ENCODE measurements at places on chromosomes 5 and 9.

DNA sequence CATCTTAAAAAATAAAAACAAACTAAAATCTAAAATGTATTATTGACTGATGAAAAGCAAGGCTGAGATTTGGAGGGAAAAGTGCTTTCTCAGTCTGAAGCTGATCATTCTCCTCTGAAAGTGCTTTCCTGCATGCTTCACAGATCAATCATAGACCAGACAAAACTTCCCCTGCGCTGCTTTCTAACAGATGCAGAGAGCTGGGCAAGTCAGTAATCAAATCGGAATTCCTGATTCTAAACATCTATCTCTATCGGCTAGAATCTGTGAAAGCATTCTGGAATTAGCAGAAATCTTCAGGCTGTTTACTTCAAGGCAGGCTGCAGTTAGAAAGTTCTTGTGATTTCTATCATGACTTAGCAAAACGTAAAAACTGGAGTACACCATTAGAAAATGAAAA, 15.6 kb upstream of the FAM81B start:
- DNase-seq, result no peak

- DNase-seq, result no peak
These were observed 124.0 kb upstream of the EFNA5 start for GRCh38 chr5:107794741-107795140.

DNA sequence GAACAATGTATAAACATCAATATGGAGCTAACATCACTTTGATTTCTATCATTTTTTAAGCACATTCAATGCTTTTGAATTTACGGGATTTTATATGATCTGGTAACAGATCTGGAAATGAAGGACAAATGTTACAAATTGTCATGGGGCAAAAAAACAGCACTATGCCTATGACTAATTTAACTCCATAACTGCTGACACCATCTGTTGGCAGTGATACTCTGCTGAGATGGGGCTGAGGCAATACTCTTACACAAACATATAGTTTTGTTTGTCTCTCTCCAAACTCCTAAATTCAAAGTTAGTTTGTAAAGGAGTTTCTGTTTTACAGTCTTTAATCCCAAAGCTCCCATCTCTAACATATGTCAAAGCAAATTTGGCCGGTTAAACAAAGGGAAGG, 132.5 kb upstream of the FER start:
- no peak for DNase-seq

DNA sequence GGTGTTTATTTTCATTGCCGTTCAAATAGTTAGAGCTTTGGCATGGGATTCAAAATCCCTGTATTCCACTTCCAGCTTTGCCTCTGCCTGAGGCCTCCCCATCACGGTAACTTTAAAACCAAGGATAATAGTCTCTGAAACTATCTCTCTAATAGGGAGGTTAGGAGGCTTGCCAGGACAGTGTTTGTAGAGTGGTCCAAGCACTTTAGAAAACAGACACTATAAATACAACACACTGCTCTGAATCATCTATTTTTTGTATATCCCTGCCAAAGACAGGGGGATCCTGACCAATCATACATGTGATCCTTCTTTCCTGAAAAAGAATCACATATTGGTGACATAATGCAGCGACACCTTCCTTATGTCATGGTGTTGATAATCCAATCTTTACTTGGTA, 326.8 kb downstream of the BNC2 start:
- no peak for DNase-seq

DNA sequence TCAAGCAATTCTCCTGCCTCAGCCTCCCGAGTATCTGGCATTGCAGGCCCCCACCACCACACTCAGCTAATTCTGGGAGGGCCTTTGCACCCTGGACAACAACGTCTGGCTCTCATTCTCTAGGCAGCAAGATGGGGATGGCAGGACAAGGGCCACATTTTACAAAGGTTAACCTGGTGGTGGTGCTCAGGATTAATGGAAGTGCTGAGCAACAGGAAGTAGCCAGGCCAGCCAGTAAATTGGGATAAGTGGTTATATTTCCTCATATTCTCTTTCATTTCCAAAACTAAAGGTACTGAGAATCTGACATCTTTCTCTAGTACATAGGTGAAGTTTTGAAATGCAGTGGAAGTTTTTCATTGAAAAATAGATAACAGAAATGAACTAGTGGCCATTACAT, 24.7 kb upstream of the ASPN start:
- DNase-seq, result no peak

DNA sequence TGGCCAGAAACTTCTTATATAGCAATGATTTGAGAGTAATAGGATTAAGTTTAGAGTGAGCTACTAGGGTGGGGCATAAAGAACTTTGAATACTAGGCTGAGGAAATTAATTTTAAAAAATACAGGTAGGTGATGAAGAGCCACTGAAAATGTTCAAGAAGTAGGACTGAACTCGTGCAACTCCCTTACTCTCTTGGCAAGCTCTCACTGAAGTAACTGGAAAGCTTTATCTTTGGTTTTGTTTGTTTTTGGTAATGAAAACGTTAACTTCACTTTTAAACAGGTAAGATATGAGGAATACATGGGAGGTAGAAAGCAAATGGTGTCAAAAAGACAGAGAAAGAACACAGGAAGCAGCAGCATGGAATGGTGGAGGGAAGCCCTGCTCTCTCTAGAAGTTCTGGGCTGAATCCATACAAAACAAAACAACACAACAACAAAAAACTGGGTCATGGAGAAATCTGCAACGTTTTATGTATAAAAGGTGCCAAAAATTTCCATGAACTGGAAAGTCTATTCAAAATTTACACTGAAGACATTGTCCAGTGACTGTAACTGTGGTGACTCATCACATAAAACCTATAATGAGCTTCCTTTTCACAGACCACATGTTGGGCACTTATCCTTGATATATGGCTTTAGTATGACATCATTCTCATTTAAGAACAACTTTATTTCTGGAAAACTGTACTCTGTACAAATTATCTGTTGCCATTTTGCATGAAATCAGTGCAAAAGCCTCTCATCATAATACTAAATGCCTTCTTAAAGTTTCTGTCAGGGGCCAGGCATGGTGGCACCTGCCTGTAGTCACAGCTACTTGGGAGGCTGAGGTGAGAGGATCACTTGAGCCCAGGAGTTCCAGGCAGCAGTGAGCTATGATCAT, 91.2 kb upstream of the CHD1 start:
- DNase-seq, result no peak

DNA sequence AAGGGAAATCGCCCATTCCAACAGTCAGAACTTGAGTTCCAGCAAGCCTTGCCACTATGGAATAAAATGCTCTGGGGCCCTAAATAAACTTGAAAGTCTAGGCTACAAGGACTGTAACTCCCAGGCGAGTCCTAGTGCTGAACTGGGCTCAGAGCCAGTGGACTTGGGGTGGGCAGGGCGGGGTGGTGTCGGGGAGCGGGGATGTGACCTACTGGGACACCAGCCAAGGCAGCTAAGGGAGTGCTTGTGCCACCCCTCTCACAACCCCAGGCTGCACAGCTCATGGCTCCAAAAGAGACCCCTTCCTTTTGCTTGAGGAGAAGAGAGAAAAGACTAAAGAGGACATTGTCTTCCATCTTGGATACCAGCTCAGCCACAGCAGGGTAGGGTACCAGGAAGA, 61.5 kb downstream of the MEIKIN start:
- DNase-seq, result no peak

GRCh38 chr9:21078702-21079101, 960 bp upstream of the IFNB1 start:
- no peak for DNase-seq

GRCh38 chr9:36924071-36924470, 110.0 kb downstream of the PAX5 start:
- DNase-seq, result no peak

GRCh38 chr5:79235261-79235633, 684 bp upstream of the JMY start:
- no peak for DNase-seq

- DNase-seq, result no peak
These were observed 35.2 kb downstream of the NEK6 start for GRCh38 chr9:124292696-124293593.

GRCh38 chr5:139004374-139005307, 129.5 kb upstream of the LRRTM2 start:
- no peak for DNase-seq

- no peak for DNase-seq
These were observed 261.8 kb upstream of the IRX1 start for GRCh38 chr5:3333836-3334235.

DNA sequence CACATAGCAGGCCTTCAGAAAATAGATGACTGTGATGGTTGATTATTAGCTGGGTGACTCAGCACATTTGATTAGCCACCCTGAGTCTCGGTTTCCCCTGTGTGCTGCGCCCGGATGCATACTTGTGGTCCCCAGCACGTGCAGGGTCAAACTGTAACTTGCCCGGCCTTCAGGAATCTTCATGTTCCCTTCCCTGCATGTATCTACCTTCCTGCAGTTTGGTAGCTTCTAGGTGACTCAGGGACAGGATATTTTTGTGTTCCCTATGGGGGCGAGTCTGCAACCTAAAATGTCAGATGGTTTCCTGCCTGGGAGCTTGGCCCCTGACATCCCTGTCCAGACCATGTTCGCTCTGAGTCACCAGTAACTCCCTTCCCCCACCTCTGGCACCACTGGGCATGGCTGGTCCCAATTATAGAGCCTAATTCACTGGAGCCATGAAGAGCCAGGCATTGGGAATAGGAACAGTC, 13.2 kb downstream of the PTGS1 start:
- DNase-seq, result no peak

GRCh38 chr9:93223260-93224180, 39.6 kb downstream of the WNK2 start:
- DNase-seq, result no peak

DNA sequence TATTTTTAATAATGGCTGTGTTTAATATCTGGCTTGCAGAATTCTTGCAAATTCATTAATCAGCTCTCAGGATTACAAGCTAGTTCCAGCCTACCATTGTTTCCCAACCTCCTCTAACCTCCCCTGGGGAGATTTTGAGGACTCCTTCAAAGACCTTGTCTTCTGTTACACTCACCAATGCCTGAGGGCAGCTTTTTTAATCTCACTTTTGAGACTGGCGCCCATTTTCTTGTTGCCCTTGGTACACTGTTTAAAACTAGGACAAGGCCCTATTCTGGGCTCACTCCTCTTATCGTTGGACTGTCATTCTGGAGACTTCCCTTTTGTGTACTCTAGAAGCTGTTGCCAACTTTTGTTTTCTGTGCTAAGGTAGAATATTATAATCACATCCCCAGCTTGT, 13.6 kb upstream of the EQTN start:
- no peak for DNase-seq

- DNase-seq, result no peak
These were observed 467 bp upstream of the PHF19 start for GRCh38 chr9:120877276-120878034.

GRCh38 chr9:101671567-101671966, 66.9 kb downstream of the GRIN3A start:
- DNase-seq, result no peak
